RWPE2 (cell line): ENCODE measurements at places on chromosomes 4 and X.

- no peak for DNase-seq
These were observed 58.9 kb downstream of the HAUS3 start for GRCh38 chr4:2182994-2183393.

DNA sequence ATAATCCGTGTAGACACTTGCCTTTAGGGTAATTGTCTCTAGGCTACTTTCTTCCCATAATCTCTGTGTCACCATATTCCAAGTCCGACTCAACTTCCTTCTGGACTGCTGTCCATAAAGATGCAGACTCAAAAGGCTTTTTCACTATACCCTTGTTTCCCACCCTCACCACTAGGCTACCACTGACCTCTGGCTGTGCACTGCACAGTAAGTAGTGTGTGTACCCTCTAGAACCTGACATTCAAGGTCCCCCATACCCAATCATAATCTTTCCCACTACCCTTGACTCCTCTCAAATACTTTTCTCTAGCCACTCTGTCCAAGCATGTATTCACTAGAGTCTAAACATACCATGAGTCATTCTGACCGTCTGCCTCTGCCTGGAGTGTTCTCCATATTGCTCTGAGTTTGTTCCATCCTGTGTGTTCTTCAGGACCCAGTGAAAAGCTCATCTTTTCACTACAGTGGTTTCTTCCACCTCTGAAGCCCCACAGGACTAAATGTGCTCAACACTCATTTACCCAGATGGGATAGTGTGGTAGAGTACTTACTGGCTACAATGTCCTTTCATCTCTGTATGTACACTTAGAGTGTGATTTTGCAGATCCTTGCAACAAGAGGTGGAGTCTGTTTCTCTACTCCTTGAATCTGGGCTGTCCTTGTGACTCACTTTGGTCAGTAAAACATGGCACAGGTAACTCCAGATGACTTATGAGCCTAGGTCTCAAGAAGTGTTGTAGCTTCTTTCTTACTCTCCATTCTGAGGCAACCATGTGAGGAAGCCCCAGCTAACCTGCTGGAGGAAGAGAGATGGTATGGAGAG is 17.4 kb downstream of the JADE3 start:
- DNase-seq: no peak

DNA sequence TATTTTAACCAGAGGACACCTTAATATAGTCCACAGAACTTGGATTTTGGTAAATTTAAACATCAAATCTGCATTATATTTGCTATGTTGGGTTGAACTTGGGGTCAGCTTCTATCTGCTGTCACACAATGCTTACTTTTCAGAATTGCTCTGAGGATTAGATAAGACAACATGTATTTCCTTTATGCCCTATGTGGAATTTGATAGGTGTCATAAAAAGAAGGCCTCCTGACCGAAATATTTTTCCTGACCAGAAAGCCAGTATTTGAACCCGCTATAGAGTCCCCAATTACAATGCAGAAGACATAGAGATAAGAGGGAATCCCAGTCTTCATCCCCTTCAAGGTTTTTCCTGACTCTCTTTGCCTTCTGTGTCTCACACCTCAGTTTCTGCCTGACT is 4.1 kb downstream of the MTTP start:
- DNase-seq: no peak

DNA sequence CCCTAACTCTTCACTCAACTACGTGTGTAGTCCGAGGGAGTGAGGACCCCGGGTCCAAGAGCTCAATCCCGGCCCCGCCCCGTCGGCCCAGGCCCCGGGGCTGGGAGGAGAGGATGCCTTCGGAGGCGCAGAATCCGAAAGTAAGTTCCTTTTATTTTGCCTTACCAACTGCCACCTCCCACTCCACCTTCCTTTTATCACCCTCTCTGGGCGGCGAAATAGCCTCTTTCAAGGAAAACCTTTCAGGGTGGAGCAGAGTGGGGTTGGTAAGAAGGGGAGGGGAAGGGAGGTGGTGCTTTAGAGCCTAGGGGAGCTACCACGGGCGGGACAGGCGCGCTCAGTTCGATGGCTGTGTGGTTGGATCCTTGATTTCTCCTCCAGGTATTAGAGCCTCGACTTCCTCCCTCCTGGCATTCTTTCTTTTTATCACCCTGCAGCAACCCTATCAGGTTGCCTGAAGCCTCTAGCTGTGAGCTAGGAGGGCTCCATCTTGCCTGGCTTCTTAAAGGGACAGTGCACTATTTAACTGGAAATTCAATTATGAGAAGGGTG is 191.2 kb downstream of the RRAGB start:
- DNase-seq: no peak

DNA sequence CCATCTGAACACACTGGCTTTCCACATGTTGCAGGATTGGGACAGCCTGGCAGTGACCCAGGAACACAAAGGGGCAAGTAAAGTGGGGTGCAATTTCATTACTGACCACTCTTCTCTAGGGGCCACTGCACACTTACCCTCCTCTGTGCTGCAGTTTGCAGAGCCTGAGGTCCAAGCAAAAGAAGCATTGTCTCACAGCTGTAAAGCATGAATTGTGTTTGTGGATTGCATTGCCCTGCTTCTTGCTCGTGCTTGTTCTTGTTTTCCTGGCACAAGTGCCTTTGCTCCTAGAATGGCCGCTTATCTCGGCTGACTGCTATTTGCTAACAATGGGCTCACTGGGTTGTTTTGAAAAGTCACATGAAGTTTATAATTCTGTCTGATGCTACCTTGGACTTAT is 209.1 kb upstream of the JADE1 start:
- no peak for DNase-seq

DNA sequence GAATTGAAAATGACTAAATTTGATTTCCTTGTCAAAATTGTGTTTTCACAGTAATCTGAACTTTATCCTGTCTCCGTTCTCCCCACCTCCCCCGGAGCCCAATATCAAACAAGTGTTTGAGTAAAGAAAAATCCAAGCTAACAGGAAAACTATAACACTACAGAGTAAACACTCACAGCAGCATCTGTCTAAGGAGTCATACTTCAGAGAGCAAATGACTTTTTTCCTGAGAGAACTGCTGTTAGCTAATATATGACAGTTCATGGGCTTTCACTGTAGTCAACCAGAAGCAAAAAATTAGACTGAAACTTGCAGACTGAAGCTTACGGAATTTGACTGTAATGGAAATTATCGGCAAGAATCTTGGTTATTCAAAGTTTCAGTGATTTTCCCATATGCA is 321.7 kb downstream of the ANKRD50 start:
- no peak for DNase-seq

- DNase-seq: no peak
These were observed 63.2 kb upstream of the BMP3 start for GRCh38 chr4:80967346-80967745.

DNA sequence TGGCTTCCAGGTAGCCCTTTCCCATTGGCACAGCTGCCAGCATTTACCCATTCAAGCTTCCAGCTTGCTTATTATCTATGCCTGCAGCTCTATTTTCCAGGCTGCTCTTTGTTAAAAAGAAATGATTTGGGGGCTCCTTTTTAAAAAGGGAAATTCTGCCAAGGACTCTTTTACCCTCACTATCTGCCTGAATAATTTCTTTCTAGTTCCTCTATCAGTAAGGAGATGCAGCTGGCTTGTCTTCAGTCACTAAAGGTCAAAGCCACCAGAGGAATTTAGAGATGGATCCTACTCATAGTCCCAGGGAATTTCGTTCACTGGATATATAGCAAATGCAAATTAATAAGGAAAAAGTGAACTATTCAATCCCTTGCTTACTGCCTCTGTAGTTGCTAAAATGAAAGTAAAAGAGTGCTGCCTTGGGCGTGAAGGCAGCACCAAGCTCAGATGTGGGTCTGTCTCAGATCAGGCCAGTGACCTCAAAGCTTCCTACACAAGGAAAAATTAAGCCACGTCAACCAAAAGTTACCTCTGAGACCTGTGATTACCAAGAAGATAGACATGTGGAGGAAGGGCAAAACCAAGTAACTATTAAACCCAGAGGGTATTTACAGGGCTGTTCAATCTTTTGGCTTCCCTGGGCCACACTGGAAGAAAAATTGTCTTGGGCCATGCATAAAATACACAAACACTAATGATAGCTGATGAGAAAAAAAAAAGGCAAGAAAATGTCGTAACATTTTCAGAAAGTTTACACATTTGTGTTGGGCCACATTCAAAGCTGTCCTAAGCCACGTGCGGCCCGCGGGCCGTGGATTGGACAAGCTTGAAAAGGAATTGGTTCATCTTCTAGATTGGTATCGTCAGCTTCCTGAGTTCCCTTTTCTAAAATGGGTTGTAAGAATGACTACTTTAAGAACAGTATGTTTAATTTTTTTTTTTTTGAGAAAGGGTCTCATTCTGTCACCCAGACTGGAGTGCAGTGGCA is 5.3 kb downstream of the ARSF start:
- DNase-seq: no peak

GRCh38 chr4:28248269-28248668 is 1387.6 kb downstream of the STIM2 start:
- no peak for DNase-seq

DNA sequence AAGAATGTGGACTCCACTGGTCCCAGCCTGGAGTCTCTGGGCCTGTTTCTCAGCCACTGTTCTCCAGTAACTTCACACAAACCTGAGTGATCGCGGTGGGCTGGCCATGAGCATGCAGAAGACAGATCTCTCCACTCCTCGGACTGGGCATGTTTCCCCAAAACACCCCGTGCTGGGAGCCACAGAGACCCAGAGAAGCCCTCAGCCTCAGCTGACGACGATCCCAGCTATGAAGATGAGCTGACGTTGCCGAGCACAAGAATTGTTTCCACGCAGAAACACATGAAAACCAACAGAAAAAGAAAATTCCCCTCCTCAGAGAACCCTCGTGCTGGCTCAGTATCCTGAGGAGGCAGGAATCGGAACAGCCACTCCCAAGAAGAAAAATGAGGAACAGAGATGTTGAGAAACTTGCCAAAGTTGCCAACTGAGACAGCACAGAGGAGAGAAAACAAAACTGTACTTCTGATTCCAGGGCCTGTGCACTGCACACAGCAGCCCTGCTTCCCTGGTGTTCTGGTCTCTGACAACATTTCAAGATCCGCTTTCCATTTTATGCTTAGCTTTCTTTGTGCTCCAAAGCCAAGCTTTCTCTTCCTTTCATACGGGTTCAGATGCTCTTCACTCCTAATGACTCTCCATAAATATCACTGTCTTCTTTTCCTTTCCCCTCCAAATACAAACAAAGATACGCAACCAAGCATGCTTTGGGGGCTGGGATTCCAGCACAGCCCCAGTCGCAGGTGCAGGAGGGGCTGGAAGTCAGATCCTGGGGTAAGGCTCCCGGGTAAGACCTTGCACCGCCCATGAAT is 81.4 kb downstream of the IRF2 start:
- DNase-seq: no peak
